ENCODE measurements at places on chromosomes 7 and 10.

DNA sequence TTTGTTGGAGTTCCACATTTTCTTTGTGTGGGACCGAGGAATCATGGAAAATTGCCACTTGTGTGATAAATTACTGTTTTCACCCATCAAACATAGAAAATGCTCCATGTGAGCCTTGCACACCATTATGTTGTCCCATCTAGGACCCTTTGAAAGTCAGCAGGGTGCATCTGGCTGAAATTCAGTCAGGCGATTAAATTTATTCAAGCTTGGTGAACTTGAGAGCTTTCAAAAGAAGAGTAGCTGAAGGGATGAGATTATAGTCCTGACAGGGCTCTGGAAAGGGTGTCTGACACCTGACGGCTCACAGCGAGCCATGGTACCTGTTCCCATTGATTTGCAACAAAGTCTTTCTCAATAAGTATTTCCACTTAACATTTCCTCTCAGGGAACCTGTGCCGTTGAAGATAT, 399.7 kb upstream of the ETV1 start:
- no peak for DNase-seq

DNA sequence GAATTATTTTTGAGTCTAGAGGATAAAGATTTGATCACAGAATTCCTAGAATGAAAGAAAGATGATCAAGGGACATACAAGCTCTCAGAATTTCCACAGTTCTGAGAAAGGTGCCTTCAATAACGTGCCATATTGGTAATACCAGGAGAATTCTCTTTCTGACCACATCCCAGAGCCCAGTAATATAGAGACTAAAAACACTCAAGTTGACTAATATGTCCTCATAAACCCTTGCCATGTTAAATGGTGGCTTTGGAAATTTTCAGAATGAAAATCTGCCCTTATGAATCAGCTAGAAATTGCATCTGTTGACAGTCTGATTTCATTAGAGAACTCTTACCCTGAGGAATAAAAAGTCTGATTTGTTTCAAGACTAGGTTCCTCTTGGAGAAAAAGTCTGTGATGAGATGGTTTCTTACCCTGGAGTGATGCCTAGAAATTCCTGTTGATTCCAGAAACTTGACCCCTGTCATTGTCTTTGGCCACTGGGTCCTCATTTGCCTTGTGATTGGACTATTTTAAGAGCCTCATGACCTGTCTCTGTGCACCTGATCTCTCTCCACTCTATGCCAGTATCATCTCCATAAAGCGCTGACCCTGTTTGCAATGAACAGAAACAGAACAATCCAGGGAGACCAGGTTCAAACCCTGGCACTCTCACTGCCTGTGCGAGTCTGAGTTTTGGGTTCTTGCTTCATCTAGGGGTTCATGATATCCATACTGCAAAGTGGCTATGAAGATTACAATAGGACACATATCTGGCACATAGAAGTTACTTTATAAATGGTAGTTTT, 3.3 kb downstream of the IL2RA start:
- DNase-seq, result peak; percentile 2

- no peak for DNase-seq
Observed at GRCh38 chr10:5525561-5526341, 990 bp downstream of the CALML3 start.

DNA sequence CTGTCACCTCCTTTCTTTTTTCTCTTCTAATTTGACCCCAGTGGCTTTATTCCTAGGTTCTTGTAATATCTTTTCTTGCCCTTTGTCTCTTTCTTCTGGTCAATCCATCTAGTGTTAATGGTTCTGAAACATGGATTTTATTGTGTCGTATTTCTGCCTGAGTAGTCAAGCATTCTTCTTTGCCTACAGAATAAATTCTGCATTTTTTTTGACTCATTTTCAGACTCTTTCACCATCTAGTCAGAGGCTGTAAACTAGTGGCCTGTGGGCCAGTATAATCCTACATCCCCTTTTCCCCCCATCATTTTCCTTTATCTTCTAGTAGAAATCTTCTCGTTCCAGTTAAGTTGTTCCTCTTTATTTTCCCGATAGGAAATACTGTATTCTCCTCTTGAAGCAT, 29.4 kb downstream of the LUC7L2 start:
- DNase-seq, result no peak

DNA sequence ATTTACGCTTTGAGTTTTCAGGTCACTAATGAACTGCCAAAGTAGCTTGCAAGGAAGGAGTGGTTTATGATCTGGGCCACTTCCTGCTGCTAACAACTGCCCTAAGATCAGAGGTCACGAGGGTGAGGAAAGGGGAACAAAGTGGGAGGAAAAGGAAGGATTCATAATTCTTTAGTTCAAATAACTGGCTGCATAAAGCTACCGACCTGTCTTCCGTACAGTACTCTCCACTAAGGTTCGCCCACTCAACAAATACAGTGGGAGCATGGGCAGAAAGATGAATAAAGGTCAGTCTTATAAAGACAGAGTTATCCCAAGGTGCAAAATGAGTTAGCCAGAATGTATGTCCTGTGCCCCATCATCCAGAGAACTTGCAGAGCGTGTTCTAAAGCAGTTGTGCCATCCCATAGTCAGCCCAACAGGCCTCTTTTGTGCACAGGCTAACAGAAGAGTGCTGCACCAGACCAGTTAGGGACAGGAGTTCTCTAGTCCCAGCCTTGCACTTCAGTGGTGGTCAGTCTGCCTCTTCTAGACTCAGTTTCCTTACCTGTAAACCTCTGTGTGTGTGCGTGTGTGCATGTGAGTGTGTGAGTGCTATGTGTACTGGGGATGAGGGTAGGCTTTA, 65.9 kb downstream of the CREB3L2 start:
- no peak for DNase-seq

- no peak for DNase-seq
Observed at GRCh38 chr7:108097703-108098102, 32.5 kb downstream of the LAMB4 start.

GRCh38 chr10:78953113-78953798, 115.5 kb upstream of the ZMIZ1 start:
- DNase-seq, result no peak

DNA sequence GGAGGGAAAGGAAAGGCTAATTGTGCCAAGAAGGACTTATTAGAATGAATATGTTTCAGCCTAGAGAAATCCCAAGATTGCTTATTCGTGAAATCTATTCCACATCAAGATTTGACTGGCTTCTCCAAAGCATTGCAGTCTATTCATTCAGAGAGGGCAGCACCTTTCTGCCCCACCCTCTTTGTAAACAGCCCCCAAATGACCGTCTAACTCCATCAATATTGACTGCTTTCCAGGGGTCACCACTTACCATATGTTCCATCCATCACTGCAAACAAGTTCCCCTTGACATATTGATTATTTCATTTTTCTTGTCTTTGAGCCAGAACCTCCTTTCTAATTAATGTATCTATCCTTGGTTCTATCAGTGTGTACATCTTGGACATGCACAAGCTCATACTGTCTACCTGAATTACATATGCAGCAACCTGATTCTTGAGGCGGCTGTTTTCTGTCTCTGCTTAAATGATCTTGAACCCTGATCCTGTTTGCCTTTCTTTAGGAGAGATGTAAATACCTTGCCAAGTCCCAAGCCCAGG, 44.2 kb upstream of the PTER start:
- no peak for DNase-seq

- DNase-seq, result no peak
Observed at GRCh38 chr7:40714363-40715052, 579.7 kb downstream of the SUGCT start.

DNA sequence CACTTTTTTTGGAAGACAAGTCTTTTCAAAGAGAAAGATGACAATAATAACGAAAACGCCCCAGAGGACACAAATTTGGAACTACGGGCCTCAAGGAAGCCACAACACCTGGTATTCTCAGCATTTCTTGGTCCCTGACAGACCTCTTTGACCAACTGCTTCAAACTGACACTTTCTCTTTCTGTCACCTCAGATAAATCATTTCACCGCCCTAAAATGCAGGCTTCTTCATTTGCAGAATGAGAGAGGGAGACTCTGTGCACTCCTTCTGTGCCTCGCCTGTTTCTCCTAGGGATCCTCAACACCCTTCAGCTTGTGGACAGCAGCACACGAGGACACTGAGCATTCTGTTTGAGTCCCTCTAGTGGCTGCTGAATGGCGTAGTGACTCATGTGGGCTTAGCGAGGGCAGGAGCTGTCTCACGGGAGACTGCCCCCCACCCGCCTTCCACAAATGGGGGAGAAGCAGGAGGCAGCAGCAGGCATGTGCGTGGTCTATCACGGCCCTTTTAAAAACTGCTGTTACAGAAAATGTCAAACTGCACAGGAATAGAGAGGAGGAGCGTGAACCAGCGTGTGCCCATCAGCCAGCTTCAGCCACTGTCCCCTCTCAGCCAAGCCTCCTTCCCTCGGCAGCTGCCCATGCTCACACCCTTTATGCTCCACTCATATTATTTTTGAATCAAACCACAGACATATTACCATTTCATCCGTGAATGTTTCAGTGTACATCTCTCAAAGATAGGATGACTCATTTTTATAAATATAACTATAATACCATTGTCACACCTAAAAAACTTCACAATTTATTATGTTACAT, 41.4 kb downstream of the GSDME start:
- DNase-seq, result peak; percentile 27

- no peak for DNase-seq
Observed at GRCh38 chr10:44933451-44934321, 22.5 kb downstream of the TMEM72 start.

DNA sequence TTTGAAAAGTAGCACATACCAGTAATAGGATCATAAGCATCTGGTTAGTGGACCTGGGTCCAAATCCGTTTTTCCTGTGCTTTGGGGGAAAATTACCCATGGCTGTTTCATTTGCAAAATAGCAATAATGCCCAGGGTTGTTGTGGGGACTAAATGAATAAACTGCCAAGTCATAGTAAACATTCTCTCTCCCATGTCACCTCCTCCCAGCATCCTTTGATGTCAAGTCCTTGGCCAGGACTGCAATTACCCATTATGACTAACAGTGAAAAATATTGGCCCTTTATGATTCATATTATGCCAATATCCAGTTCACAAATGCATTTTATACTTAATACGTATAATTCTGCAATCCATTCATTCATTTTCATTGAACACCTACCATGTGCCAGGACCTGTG, 23.0 kb downstream of the TOMM7 start:
- no peak for DNase-seq

DNA sequence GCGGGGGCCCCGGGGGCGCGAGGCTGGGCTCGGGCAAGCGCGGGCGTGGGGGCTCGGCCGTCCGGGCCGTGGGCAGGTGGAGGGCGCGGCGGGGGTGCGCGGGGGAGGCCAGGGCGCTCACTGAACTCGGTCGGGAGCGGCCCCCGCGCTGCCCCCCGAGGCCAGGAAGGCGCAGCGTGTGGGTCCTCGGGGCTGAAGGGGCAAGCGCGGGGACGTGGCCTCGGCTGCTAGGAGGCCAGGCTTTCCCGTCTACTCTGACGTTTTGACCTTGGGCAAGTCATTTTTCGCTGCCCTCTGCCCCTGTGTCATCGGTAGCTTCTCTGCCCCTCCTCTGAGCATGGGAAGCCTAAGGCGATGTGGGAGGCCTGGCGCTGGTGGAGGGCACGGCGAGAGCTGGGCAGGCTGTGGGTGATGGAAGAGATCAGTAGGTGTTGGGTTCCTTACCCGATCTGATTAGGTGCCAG, 441 bp downstream of the FBH1 start:
- DNase-seq, result peak; percentile 64

- DNase-seq, result no peak
Observed at GRCh38 chr7:50359258-50359994, 54.9 kb downstream of the IKZF1 start.

- DNase-seq, result no peak
Observed at GRCh38 chr10:122637376-122637775, 62.3 kb downstream of the C10orf120 start.

DNA sequence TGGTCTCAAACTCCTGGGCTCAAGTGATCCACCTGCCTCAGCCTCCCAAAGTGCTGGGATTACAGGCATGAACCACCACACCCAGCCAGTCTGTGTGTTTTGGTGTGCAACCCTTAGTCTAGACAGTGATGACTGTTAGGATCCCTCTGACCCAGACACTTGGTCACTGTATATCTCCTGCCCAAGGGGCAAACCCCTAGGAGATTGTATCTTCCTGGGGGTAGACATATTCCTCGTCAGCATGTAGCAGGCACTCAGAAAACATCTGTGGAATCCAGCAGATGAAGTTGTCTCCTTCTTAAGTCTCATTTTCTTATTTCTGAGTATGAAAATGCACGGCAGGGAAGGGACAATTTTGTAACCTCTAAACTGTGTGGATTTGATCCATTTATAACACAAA, 292.5 kb downstream of the GFRA1 start:
- no peak for DNase-seq

GRCh38 chr10:110681023-110681681, 37.0 kb downstream of the RBM20 start:
- peak; percentile 65 for DNase-seq

DNA sequence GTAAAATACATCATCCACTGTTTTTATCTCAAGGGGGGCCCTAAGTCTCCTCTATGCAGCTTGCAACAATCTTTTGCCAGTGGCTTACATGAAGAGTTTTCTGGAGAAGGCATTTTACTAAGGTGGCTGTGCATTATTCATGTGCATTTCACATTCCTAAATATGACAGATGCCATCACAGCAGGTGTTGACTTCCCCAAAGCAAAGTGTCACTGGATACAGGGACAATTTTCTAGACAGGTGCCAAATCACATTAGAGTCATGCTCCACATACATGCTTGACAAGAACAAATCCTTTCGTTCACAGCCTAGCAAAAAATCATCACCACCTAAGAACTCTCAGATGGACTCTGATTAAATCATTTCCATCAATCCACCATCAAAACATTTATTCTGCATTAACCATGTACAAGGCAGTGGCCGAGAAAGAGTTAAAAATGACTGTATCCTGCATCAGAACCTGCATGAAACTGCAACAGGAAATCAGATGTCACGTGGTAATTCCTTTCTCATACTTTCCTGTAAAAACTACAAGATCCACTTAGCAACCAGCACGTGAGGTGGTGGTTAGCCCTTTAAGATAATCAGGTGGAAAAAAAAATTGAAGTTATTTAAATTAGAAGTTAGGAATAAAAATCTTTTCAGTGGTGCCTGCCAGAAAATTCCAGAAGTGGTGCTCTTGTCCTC, 88.2 kb upstream of the AFAP1L2 start:
- DNase-seq, result peak; percentile 69

DNA sequence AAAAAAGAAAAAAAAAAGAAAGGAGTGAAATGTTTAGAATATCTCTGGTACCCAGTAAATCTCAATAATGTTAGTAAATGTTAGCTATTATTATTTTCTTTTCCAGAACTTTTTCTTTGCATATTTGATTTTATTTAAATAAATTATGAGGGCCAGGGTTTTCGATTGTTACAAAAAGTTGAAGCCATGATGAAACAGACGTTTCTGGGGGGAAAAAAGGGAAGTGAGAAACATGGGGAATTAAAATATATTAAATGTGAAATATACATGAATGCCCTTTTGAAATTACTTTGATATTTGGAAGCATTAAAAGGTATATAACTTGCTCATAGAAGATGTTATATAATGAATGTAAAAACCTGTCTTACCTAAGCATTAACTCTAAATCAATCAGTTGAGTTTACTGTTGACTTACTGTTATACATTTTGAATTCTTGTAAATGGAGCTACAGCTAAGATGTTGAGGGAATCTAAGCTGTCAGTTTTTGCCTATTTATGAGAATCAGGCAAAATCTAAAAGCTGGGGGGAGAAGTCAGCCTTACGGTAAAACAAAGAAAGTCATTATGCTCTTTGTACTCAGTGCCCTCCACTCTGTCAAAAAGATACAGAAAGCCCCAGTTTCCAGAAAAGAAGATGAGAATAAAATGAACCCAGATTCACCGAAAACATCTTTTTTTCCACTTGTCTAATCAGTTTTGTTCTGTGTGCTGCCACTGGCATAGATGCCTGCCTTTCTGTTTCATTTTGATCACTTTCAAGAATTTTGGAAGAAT, 30.0 kb upstream of the KDM7A start:
- no peak for DNase-seq

GRCh38 chr10:112490545-112490944, 43.5 kb downstream of the VTI1A start:
- no peak for DNase-seq

Data from activated CD4-positive, alpha-beta T cell treated with anti-CD3 and anti-CD28 coated beads for 36 hours (primary cell).